Fibroblast of the aortic adventitia (primary cell): ENCODE measurements at places on chromosomes 11 and 22.
A peak's percentile ranks its signal among the peaks of the same experiment; 100 is the strongest.

DNA sequence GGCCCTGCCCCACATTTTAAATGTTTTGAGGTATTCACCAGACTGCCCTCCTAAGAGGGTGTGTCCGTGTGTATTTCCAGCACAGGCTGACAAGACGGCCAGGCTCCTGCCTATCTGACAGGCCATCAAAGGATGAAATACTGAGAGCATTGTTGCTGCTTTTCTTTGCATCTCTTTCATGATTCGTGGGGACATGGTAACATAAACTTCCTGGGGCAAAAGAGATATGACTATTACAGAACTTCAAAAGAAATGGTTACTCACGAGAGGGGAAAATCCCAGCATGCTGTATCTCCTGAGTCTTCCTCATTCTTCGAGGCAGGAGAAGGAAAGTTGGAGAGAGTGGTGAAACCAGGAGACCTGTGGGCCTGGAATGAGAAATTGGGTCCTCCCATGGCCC lies 10.3 kb upstream of the BIK start:
- DNase-seq, result no peak

DNA sequence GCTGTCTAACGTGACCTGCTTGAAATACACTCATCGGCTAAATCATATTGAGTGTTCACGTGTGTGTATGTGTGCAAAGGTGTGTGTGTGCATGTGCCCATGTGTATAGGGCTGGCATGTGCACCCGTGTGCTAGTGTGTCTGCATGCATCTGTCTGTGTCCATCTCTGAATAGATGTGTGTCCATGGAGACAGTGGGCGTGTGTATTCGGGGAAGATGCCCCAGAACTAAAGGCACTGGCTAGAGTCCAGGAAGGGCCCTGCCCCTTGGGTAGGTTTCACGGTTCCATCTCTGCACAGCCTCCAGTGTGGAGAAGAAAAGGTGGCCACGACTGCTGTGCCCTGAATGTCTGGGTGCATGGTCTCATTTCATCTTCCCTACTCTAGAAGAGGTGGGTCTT lies 220.3 kb downstream of the MN1 start:
- no peak for DNase-seq

DNA sequence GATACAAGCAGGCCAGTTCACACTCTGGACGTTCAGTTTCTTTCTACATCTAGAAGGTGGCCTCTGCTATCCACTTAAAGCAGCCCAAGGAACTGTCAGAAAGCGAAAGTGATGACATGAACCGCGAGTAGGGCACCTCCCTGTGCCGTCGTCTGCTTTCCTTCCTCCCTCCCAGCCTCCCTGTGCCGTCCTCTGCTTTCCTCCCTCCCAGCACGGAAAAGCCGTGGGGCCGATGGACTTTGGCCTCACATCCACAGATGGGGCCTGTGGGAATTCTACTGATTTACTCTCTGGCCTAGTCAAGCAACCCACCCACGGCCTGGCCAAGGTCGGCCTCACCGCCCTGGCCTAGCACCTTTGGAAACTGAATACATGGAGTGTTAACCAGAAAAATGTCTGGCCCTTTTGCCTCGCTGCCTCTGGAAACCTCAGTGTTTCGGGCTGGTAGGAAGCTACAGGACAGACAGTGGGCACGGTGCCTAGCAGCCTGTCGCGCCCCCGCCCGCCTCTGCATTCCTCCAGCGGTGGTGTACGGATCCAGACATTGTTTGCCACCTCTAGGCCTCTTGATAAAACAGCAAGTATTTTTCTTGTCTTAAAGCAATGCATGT lies 14.2 kb downstream of the PEX26 start:
- DNase-seq, result peak; percentile 89

DNA sequence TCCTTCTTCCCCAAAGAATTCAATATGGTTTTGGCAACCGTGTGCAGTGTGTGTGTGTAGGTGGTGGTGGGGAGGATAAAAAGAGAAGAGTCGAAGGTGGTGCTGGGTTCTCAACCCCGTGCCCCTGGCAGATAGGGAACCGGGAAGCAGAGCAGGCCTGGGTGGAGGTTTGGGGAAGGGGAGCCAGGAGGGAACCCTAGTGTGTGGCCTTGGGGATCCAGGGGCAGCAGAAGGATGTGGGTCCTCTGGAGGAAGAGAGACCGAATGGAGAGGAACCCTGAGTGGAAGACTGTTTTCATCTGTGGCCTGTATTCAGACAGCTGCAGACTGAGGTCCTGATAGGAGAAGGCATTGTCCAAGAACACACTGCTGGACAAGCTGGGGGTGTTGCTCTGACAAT lies 73.3 kb upstream of the B3GAT1 start:
- no peak for DNase-seq

- DNase-seq, result no peak
Observed at GRCh38 chr22:20427104-20427944, 10.3 kb downstream of the SCARF2 start.

- DNase-seq, result no peak
Observed at GRCh38 chr11:66361502-66361941, 10.0 kb downstream of the SLC29A2 start.

DNA sequence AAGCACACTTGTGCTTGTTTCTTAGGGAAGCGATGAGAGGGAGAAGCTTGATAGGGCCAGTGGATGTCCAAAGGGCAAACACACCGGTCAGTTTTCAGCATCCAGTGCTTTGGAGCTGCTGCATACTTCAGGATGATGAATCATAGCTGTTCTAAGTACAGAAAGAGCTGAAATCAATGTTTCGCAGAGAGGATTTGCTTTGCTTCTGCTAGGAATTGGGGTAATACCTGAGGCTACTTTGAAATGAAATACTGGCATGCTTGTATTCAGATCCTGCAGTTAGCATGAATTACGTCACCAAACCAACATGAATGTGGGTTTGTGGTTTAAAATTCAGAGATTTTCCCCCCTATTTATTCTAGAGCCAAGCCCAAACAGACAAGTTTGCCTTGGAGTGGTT lies 41.7 kb upstream of the SC5D start:
- DNase-seq, result no peak

- no peak for DNase-seq
Observed at GRCh38 chr22:37285937-37286336, 3.6 kb downstream of the CYTH4 start.

DNA sequence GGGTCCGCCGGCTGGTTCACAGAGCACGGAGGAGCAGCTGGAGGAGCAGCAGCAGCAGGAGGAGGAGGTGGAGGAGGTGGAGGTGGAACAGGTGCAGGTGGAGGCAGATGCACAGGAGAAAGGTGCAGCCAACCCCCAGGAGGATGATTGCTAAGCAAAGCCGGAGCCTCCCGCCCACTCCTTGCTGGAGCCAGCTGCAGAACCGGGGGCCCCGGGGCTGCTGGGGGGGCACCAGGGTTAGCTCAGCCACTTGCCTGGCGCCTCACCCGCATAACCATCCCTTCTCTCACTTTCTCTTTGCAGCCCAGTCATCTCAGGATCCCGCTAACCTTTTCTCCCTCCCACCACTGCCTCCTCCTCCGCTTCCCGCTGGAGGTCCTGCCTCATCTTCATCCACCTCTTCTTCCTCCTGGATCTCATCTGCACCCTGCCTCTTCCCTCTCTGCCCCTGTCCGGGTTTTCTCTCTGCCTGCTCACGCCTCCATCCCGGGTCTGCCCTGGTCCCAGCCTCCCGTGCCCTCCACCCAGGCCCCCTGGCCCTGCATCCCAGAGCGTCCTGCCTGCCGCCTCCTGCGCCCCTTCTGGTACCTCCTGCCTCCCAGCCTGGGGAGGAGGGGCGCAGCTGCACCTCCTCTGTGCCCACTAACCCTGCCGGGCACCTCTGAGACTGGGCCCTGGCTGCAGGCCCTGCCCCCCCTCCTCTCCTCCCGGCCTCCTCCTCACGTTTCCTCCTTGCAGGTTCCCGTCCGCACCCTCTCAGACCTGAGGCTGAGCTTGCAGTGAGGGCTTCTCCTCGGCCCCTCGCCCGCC lies 9.5 kb downstream of the KCTD17 start:
- no peak for DNase-seq

- peak; percentile 66 for DNase-seq
Observed at GRCh38 chr11:65489706-65490320, 9.0 kb upstream of the MALAT1 start.

DNA sequence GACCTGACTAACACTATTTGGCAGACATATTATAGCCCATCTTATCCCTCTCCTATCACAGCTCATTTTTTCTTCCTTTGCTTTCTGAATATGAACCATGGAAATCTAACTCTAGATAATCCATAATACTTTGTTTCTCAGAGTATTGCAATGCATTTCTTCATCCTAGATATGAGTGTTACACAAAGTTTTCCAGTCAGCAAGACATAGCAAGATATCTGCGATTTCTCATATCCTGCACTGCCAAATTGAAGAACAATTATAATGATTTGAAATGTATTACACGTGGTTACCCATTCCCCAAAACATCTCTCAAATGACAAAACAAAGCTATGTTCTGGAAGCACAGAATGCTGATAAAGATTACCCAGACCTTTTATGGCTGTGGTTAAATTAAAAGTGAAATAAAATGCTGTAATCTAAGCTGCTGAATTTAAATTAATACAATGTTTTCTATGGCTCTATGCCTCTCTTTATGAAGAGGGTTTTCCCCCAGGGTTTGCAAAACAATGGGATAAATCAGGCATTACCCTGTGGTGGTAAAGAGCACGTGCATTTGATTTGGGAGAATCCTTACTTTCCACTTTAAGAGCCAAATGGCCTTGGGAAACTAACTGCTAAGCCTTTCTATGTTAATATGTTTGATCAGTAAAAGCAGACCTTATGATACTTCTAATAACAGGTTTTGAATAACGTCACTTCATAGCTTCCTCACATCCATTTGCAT lies 1291.0 kb upstream of the CNTN5 start:
- DNase-seq, result peak; percentile 83

GRCh38 chr11:27115051-27115650 lies 74.5 kb downstream of the BBOX1 start:
- DNase-seq, result no peak

DNA sequence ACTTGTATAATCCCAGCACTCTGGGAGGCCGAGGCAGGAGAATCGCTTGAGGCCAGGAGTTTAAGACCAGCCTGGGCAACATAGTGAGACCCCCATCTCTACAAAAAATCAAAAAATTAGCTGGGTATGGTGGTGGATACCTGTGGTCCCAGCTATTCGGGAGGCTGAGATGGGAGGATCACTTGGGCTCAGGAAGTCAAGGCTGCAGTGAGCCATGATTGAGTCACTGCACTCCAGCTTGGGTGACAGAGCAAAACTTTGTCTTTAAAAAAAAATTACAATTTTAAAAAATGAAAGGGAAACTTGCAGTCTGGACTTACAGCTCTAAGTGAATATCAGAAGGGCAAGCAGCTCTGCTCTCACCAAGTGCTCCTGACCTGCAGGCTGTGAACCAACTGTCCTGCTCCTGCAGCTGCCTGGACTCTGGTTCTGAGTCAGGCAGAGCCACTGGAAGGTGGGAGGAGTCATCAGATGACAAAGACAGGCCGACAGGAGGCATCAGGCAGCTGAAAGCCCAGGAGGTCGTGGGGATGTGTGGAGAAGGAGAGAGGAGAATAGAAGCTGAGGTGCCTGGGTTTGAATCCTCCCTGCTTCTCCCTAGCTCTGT lies 9.6 kb downstream of the SMTNL1 start:
- DNase-seq, result no peak

- DNase-seq, result peak; percentile 16
Observed at GRCh38 chr11:32435152-32435480, 223 bp downstream of the WT1 start.

GRCh38 chr11:41400124-41400523 lies 59.3 kb downstream of the LRRC4C start:
- no peak for DNase-seq

GRCh38 chr11:35618497-35619115 lies 346 bp downstream of the FJX1 start:
- DNase-seq, result no peak

- no peak for DNase-seq
Observed at GRCh38 chr11:110962921-110963320, 250.7 kb upstream of the ARHGAP20 start.

DNA sequence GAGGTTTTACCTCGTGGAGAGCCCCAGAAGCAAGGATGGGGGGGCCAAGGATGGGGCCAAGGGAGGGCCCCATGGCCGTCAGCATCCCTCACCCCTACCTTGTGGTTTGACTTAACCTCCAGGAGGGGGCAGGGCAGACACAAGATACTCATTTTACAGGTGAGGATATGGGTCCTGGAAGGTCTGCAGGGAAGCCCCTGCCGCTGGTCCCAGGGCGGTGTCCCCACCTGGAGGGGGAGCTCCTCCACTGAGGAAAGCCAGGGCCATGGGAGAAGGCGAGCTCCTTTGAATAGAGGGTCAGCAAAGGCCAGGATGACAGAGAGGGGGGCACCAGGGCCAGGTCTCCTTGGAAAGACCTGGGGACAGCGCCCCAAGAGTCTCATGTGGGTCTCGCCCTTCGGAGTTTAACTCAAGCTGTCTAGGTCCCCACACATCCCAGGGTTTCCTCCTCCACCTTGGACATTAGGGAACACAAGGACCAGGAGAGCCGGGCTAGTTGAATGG lies 5.9 kb upstream of the ADORA2A start:
- no peak for DNase-seq

DNA sequence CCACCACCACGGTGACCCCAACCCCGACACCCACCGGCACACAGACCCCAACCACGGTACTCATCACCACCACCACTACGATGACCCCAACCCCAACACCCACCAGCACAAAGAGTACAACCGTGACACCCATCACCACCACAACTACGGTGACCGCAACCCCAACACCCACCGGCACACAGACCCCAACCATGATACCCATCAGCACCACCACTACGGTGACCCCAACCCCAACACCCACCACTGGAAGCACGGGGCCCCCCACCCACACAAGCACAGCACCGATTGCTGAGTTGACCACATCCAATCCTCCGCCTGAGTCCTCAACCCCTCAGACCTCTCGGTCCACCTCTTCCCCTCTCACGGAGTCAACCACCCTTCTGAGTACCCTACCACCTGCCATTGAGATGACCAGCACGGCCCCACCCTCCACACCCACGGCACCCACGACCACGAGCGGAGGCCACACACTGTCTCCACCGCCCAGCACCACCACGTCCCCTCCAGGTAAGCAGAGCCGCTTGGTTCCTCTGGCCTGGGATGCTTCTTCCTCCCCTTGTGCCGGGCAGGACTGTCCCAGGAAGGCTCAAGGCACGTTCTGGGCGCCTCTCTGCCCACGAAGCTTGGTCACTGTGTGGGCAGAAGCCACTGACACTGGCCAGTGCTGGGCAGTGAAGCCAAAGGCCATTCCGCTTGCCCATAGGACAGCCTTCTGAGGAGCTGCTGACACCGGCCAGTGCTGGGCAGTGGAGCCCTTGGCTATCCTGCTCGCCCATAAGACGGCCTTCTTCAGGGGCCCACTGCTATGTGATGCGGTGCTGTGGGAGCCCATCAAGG lies 25.1 kb downstream of the MUC2 start:
- DNase-seq, result no peak

DNA sequence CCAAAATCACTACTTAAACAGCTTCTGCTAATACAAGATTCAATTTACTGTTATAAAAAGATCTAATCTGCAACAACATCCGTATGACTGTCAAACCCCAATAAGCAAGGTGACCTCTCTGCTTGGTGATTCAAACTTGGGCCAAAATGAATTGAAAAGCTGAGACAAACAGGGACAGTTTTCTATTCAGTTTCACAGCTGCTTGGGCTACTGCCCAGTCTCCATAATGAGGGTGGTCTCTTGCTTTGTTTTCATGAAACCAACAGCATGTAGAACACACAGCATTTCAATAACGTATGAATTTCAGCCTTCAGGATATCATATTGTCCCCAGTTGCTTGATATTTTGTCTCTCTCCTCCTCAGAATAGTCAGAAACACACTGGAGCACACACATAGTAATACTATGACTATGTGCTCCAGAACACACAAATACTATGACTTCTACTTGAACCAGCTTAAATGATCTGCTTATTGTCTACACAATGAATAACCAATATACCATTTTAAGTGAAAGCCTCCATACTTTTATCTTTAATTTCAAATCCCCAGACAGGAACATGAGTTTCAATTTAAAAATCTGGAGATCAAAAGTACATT lies 285.0 kb downstream of the TTC28 start:
- DNase-seq, result no peak
